Right renal cortex interstitium (tissue), 3 donors: ENCODE measurements at places on chromosomes 1 and 21. TPM values are rescaled to one million over a fixed set of nuclear protein-coding genes. Genes with fewer than 3 reads are reported as not detected.

GRCh38 chr1:10283318-10283984, 73.1 kb downstream of the KIF1B start:
- DNase-seq: no peak

Gene ST6GALNAC3
- 95.1 TPM for polyA plus RNA-seq

GRCh38 chr1:200907611-200908097, 13.0 kb downstream of the INAVA start:
- no peak for DNase-seq

Gene CYP2J2
- 1.00 TPM for polyA plus RNA-seq

- no peak for DNase-seq
Measured at GRCh38 chr1:77534456-77534855, 148.0 kb downstream of the ZZZ3 start.

DNA sequence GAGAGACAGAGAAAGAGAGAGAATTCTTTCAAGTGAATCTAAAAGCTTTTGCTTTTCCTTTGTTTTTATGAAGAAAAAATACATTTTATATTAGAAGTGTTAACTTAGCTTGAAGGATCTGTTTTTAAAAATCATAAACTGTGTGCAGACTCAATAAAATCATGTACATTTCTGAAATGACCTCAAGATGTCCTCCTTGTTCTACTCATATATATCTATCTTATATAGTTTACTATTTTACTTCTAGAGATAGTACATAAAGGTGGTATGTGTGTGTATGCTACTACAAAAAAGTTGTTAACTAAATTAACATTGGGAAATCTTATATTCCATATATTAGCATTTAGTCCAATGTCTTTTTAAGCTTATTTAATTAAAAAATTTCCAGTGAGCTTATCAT, 117.6 kb downstream of the PTPRC start:
- no peak for DNase-seq

DNA sequence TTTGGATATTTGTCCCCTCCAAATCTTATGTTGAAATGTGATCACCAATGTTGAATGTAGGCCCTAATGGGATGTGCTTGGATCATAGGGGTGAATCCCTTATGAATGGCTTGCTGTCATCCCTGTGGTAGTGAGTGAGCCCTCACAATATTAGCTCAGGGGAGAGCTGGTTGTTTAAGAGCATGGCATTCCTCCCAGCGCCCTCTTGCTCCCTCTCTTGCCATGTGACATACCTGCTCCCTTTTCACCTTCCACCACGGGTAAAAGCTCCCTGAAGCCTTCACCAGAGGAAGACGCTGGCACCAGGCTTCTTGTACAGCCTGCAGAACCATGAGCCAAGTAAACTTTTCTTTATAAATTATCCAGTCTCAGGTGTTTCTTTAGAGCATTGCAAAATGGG, 305.6 kb downstream of the KCTD3 start:
- DNase-seq: no peak

- DNase-seq: no peak
Measured at GRCh38 chr1:19186001-19186400, 24.1 kb downstream of the UBR4 start.

Gene TGFBR3
- polyA plus RNA-seq: 132 TPM

- no peak for DNase-seq
Measured at GRCh38 chr1:5659606-5660005, 332.6 kb downstream of the NPHP4 start.

- no peak for DNase-seq
Measured at GRCh38 chr1:11479375-11479979, 522 bp downstream of the DISP3 start.

DNA sequence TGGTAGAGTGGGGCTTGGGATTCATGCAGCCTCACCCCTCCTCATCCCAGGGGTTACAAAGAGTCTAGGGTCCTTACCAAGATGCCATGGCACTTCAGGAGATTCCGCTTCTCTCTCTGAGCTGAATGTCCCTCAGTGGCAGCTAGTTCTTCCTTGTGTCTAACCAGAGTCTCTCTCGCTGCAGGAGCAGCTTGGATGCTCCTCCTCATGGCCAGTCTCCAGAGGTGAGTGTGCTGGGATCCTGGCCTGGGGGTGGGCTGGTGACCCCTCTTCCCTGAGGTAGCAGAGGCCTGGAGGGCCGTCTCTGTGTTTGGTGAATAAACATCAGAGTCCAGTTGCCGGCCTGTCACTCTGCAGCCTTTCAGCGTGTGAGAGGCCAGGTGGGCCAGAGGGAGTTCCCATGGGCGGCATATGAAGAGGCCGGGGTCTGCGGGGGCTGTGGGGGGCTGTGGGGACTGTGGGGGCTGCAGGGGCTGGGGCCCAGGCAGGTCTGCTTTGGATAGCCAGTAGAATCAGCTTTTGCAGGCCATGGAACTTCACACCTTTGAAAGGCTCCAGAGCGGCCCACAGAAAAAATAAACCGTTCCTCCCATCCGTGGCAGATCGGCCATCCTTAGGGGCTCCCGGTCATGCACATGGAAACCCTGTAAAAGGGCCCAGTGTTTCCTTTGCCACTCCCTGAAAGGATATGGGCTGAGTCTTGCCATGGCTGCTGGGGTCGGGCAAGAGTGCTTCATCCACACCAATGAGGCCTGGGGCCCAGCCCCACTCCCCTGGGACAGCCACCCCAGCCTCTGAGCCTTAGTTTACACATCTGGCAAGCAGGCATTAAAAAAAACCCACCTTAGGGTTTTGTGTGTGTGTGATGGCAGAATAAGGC, 256.4 kb downstream of the FOXD2 start:
- no peak for DNase-seq

DNA sequence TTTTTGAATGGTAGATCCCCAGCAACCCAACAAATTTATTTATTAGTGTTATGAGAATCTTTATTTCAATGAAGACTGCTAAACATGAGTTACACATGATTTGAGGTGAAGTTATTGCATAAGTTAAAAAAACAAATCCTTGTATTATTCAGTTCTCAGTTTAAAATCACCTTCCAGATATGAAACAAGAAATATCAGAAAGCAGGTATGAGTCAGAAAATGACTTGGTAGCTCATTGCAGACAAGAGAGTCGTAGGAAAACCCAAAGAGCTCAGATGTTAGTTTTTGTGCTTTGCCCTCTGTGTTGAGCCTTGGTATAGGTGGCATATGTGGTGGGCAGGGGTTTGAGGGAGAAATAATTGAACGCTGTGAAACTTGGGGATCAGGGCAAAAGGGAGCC, 339.4 kb downstream of the BRINP3 start:
- no peak for DNase-seq

GRCh38 chr1:246176126-246177024, 330.7 kb downstream of the SMYD3 start:
- no peak for DNase-seq

Gene CBR3
- 0.89 TPM for polyA plus RNA-seq

GRCh38 chr1:167175901-167176300, 44.8 kb upstream of the POU2F1 start:
- no peak for DNase-seq

Gene PGLYRP3
- polyA plus RNA-seq: not detected

Gene RAD54L
- 10.9 TPM for polyA plus RNA-seq

Gene MAP3K21
- polyA plus RNA-seq: 28.3 TPM

Gene FLG2
- polyA plus RNA-seq: 0.03 TPM

Gene SEC22B
- 39.5 TPM for polyA plus RNA-seq

GRCh38 chr1:204130981-204131892, 20.6 kb downstream of the ETNK2 start:
- no peak for DNase-seq

GRCh38 chr1:89911191-89911991, 83.5 kb upstream of the ZNF326 start:
- DNase-seq: no peak

DNA sequence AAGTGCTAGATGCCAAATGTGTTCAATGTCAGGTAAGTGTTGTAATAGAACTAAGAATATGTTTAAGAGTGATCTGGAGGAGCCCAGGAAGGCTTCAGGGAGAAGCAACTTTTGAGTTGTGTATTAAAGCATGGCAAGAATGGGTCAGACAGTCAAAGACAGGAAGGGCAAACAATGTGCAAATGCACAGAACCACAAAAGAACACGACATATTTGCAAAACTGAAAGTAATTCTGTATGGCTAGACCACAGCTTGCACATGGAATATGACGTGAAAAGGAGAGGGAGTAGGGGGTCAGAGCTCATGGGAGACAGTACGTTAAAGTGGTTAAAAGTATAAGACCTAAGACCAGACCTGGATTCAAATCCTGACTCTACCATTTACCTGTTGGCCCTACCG, 7.1 kb upstream of the SORT1 start:
- no peak for DNase-seq

Gene EPS8L3
- 0.28 TPM for polyA plus RNA-seq

DNA sequence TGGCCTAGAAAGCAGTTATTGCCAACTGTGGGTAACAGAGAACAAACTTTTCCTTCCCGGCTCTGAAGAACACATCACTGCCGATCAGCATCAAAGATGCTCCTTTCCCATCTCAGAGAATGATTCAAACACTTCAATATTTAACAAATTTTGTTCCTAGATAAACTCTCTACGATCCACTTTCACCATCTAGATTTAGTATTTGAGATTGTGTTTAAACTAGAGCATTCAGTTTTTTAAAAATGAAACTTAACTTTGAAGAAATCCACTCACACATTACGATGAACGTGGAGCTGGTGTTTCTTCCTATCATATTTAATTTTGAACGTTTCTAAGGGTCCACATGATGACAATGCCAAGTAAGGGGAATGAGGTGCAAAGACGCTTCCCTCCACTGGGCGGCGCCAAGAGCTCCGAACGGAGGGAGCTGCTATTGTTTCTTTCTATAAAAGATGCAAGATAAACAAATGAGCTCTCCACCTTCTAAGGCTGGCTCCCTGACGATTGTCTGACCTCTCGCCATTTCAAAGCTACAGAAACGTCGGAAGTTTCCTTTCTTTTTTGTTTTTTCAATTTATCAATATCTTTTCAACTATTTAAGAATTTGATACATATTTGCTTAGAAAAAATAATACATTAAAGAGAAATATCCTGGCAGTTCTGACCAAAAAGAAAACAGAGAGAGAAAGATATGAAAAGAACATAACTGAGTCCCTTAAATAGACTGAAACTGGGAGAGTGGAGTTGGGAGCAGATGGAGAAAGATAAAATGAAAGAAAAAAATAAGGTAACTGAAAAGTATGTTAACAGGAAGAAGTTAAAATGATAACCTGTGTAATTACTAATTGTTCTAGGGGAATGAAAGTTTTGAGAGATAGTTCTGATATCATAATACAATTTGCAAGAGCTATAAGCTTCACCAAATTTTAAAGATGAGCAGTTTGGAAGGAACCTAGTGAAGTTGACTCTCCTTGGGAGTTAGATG, 4.4 kb upstream of the BARHL2 start:
- no peak for DNase-seq

GRCh38 chr1:116062201-116062600, 49.0 kb upstream of the MAB21L3 start:
- DNase-seq: no peak

Gene SPRR3
- polyA plus RNA-seq: 0.21 TPM

- DNase-seq: no peak
Measured at GRCh38 chr1:202811296-202812175, 782 bp downstream of the PCAT6 start.

Gene IL24
- polyA plus RNA-seq: 0.35 TPM

Gene S100A7
- polyA plus RNA-seq: not detected

DNA sequence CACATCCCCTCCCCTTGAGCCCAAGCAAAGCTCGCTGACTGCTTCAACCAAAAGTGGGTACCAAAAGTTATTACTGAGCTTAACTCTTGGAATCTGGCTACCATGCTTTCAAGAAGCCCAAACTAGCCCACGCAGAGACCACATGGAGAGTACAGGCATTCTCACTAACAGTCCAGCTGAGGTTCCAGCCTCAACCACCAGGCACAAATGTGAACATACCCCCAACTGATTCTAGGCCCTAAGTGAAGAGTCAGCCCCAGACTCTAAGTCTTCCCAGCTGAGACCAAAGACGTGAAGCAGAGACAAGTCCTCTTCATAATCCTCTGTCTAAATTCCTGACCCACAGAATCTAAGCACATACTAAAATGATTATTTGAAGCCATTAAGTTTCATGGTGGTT, 36.8 kb downstream of the EVI5 start:
- DNase-seq: no peak

Gene STUM
- polyA plus RNA-seq: 1.2 TPM

DNA sequence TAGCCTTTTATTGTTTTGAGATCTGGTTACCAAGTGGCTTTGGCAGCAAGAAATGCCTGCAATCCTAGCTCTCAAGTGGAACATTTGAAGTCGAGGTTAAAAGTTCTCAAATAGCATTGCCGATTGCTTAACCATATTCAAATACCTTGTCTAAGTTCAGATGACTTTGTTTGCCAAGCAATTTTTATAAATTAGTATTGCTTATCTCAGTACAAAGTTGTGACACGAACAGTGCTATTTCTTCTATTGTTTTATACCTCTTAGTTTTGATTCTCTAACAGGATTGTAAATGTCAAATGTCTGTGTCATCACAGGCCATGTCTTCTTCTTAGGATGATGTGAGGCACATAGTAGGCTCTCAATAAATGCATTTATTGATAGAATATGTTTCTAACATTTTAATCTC, 633.3 kb downstream of the PTPRC start:
- no peak for DNase-seq

DNA sequence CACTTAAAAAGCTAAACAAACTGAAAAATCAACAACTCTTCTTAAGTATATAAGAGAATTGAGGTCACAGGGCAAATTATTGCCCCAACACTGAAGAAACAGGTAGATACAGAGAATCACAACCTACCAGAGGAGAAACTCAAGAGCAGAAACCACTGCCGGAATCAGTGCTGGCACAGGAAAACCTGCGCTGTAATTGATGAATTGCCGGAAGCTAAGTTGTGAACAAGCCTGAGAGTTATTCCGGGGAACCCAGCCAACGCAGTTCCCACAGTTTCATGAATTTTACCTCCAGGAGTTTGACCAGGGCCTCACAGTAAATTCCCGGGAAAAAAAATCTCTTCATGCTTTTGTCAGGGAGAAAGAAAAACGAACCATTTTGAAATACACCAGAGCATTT, 657.1 kb upstream of the BRINP3 start:
- no peak for DNase-seq

DNA sequence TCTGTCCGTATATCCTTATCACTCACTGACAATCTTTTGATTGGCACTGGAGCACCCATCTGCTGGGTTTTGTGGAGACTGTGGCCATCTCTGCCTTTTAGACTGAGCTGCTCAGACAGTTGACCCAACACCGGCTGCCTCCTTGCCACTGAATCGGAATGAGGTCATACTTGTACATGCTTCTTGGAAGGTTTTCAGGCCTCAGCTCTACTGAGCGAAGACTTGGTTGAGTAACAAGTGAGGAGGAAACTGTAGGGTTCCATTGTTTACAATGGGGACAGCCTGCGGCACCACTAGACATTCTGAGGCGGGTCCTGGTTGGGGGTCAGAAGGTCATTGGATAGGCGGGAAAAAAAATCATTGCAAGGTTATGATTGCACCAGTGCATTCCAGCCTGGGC, 320.3 kb downstream of the KIF26B start:
- no peak for DNase-seq
